SK-N-SH (cell line): ENCODE measurements at places on chromosomes 6 and 20.

GRCh38 chr6:6678185-6678671 is 89.7 kb downstream of the LY86 start:
- DNase-seq, result no peak

DNA sequence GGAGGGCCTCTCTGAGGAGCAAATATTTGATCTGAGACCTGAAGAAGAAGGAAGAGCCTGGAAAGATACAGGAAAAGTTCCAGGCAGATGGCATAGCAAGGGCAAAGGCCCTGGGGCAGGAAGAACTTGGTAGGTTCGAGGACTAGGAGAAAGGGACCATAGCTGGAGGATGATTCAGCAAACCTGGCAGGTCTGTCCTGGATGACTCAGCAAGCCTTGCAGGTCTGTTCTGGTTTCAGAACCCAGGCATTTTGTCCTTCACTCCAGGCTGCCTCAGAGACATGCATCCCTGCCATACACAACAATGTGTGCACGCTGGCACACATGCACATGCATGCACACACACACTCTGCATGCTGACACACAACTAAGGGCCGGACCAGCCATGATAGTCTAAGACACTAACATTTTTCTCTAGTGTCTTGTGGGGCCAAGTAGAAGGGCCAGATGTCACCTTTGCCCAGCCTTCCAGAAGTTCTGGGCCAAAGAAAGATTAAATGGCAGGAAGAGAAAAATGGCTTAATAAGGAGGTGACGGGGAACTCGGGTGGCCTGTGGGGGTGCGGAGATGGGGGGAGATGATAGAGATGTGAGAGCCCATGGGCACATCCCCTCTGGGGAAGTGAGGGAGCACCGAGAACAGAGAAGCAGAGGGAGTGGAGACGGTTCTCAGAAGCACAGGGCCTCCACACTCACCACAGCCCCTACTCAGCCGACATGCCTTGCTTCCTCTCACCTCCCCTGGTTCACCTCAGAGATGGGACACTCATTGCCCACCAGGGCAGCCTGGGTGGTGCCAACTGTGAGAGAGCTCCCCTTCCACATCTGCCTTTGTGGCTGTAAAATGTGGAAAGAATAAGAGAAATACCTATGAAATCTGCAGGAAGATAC is 15.4 kb upstream of the TRIB3 start:
- no peak for DNase-seq

GRCh38 chr6:90611543-90612312 is 24.9 kb upstream of the MAP3K7 start:
- DNase-seq, result peak; percentile 11

DNA sequence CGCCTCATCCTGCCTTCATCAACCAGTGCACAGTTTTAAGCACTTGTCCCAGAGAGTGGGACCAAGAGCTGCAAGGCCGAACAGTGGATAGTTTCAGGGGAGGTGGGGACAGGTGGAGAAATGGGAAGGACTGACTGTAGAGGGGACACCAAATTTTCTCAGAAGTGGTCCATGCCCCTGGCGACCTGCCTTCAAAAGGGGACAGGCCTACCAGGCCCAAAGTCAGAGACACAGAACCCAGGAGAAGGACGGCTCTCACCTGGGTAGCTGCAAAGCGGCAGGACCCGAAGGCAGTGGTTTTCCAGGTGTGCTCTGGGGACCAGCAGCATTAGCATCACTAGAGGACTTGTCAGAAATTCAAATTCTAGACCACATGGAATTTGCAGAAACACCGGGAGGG is 5.8 kb downstream of the TFEB start:
- DNase-seq, result no peak

DNA sequence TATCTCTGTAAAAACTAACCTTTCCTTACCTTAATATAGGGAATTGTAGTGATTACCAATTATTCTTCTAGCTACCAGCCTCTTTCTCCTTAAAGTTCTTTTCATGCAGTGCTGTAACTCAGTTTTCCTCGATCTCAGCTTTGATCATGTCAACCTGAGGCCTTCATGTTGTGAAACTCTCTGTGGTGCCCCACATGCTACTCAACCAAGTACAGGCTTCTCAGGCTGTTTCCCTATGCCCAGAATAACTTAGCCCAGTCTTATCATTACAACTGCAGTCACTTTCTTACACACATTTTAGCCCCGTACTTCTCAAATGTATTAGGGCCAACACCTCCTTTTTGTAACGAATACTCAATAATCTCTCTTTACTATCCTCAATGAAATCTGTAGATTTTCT is 90.1 kb upstream of the SUPT3H start:
- DNase-seq, result no peak

DNA sequence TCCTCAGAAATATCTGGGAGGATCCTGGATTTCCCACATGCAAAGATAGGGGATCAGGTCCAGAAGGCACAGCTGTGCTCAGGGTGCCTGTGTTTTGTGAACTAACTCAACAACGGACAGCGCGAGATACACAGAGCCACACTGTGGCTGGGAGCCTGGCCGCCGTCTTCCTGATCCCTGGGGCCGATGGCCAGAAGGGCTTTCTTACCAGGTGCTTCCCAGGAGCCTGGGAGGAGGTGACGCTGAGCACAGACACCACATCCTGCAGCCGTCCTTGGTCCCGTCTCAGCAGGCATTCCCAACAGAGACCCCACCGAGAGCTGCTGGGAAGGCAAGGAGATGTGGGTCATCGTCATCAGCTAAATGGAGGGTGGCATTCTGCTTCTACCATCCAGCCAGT is 144.6 kb upstream of the AFDN start:
- no peak for DNase-seq

GRCh38 chr6:11076540-11076939 is 17.1 kb upstream of the SMIM13 start:
- no peak for DNase-seq

GRCh38 chr6:106538145-106538544 is 91.2 kb downstream of the RTN4IP1 start:
- no peak for DNase-seq

DNA sequence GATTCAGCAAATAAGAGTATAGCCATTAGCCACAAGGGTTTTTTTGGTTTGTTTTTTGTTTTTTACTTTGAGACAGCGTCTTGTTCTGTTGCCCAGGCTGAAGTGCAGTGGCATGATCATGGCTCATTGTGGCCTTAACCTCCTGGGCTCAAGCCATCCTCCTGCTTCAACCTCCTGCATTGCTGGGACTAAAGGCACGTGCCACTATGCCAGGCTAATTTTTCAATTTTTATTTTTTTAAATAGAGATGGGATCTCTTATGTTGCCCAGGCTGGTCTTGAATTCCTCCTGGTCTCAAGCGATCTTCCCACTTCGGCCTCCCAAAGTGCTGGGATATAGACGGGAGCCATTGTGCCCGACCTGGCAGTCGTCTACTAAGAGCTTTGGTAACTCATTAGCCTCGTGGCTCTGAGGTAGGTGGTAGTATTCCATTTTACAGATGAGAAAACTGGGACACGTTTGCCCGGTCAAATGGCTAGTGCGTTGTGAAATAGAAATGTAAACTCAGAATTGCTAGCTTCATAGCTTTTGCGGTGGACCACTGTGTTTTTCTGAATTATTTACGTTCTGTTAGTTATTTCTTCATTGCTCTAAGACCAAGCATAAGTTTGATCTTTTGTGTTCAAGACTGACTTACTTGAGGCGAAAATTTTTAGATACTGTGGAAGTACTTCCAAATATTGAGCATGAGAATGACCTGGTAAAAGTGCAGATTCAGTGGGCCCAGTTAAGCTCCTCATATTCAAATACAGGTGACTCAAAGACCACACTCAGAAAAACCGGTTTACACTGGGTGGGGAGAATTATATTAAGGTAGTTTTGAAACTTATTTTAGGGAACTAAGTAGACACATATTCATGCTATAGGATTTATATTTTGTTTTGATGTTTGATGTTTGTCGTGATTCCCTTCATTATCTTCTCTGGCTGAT is 2.1 kb downstream of the PANK2 start:
- no peak for DNase-seq

DNA sequence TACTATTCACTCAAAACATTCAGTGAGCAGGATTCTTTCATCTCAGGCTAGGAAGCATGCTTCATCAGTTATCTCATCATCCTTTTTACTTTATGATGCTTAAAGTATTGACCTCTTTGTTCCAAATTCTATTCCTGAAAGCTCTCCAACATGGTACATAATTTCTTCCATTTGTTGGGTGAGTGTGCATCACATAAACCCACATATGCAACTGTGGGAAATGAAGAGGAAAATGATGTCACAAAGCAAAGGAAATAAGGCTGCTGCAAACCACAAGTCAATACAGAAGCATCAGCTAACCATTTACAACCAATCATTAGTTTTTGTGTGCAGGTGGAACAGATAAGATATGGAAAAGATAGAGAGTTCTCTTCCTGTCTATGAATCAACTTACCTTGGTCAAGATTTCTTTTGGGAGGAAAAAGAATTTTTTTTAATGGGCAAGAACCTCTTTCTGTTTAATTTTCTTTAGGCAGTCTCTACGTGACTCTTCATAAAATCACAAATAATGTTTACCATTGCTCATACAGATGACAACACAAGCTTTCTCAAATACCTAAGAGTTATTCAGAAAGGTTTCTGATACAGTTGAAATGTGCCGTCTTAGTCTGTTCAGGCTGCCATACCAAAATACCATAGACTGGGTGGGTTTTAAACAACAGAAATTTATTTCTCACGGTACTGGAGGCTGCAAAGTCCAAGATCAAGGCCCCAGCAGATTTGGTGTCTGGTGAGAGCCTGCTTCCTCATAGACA is 259.9 kb downstream of the ADGRG6 start:
- DNase-seq, result no peak

DNA sequence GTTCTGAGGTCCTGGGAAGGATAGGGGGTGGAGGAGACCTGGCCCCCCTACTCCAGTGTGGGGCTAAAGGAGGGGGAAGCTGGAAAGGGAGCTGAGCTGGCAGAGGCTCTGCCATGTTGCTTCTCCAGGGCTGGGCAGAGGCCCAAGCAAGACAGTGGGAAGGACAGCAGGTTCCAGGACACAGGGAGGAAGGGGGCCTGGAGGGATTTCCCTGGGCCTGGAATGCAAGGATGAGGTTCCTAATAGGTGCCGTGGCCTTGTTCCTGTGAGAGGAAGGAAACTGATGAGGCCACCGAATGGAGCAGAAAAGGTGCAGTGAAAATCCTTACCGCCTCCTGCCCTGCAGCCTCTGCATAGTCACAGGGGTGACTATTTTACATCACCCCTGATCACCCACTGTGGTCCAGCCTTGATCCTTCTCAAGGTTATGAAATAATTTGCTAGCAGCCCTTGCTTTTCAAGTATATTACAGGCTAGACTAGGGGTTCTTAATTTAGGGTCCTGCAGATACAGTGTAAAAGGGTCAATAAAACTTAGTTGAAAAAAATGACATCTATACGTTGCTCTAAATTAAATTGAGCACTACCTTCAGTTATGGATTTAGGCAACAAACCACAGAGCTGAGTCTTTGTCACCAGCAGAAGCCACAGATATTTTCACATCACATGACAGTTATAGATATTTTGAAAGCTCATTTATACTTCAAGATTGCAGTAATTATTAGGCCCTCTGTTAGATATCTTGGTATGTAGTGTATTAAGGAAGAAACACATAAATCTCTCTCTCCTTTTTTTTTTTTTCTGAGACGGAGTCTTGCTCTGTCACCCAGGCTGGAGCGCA is 45.7 kb upstream of the RNF24 start:
- DNase-seq, result no peak

GRCh38 chr20:10137533-10137932 is 81.1 kb upstream of the SNAP25 start:
- no peak for DNase-seq

- no peak for DNase-seq
These were observed 313.1 kb upstream of the SUPT3H start for GRCh38 chr6:45690846-45691245.

- DNase-seq, result no peak
These were observed 16.2 kb downstream of the TFAP2A start for GRCh38 chr6:10398446-10399218.

GRCh38 chr6:113447088-113447831 is 409.9 kb upstream of the MARCKS start:
- DNase-seq, result no peak

DNA sequence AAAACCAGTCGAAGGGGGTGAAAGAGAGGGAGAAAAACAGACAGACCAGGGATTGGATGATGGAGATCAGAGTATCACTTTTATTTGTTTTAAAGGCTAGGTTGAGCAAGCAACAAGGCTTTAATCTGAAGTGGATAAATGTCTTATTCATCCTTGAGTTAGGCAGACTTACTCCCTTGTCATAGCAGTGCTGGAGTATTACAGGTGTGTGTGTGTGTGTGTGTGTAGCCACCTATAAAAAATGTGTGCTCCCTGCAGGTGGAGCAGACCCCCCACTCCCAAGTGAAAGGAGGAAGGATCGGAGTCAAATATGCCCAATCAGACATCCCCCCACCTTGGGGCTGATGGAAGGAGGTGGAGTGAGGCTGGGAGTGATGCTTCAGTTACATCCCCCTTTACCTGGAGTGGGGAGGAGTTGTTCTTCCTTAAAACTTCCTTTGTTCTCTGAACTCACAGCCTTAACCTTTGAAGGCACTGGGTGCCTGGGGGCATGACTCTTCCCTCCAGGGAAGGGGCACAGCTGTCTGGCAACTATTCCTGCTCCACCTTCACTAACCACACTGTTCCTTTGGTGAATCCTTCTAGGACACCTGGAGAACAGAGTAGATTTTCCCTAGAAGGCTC is 27.3 kb downstream of the PTK7 start:
- DNase-seq, result no peak

DNA sequence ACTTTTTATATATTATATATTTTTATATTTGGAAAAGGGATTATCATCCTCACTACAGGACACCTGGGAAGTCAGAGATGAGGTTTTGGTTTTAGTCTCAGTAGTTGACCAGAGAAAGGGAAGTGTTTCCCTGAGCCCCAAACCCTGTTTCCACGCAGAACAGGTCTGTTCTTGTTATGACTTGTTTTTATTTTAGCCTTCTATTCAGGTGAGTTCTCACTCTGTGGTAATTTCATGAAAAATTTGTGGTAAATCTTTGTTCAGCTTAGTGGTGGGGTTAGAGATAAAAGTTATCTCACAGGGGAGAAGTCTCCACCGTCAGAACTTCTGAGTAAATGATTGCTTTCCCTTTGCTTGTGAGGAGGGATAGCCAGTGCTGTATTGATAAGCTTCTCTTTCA is 224.9 kb downstream of the FARS2 start:
- DNase-seq, result no peak

DNA sequence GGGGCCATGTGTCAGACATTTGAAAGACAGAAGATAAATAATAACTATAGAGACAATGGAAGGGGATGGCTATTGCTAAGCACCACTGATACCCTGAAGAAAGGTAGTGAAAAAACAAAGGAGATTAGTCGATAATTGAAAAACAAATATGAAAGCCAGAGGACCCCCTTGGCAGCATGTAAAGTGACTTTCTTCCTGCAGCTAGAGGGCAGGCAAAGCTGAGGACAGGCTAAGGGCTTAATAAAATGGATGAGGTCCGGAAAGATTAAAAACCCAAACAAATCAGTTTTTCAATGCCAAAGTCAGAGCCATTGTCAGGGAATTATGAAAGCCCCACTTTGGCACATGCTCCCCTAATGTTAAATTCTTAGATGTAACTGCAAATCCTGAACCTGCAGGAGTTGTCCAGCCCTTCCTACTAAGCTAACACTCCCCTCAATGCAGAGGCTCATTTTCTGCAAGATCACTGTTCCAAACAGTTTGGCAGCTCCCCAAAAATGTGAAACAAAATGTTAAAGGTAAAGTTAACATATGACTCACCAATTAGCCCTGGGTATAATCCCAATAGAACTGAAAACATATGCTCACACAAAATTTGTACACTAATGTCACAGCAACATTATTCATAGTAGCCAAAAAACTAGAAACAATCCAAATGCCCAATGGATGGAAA is 1177.9 kb downstream of the GRIK2 start:
- DNase-seq, result no peak
